Upper lobe of right lung (tissue), 1 donor: ENCODE measurements at places on chromosomes 7 and 10. TPM values are rescaled to one million over a fixed set of nuclear protein-coding genes. Genes with fewer than 3 reads are reported as not detected.

- no peak for DNase-seq
Measured at GRCh38 chr7:115271332-115272235, 349.7 kb downstream of the MDFIC start.

WNT16 gene
- total RNA-seq, result not detected

DNA sequence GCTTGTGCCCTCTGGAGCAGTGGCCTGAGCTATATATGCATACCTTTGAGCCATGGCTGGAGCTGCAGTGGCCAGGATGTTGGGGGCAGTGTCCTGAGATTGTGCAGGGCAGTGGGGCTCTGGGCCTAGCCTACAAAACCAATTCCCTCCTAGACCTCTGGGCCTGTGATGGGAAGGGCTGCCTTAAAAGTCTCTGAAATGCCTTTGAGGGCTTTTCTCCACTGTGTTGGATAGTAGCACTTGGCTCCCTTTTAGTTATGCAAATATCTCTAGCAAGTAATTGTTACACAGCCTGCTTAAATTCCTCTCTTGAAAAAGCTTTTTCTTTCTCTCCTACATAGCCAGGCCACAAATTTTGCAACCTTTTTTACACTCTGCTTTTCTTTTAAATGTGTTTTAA is 426.4 kb downstream of the ACTR3B start:
- no peak for DNase-seq

DNA sequence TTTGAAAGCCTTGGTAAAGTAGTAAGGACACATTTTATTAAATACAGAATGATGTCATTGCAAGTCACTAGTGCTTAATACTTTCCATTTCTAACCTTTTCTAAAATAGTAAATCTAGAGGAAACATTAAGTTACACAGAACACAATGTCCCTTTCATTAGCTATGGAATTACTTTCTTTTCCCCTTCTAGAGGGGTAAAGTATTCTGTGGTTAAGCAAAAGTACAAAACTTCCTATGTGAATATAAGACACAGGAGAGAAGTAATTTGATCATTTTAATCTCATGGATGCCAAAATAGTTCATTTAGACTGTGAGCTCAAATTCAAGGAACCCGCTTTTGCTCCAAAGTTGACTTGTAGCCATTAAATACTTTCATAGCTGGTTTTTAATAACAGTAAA is 49.8 kb downstream of the SEMA3E start:
- no peak for DNase-seq

DNA sequence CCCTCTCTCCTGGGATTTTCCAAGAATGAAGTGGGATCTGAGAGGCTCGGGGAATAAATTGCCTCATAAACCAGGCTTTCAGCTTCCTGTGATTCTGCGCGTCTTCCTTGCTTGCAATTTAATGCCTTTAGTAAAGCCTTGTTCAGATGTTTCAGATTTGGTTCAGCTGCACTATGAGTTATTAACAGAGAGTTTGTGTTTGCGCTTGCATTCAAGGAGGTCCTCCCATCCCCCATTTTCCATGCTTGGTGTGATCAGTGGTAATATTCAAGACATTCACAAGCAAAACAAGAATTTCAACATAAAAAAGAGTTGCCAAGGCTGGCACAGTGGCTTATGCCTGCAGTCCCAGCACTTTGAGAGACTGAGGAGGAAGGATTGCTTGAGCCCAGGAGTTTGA is 1068.9 kb downstream of the TYW1 start:
- no peak for DNase-seq

GRCh38 chr10:30751678-30752331 is 122.3 kb upstream of the LYZL2 start:
- DNase-seq, result peak; percentile 82

- DNase-seq, result no peak
Measured at GRCh38 chr10:49661140-49661856, 18.2 kb upstream of the C10orf53 start.

DNA sequence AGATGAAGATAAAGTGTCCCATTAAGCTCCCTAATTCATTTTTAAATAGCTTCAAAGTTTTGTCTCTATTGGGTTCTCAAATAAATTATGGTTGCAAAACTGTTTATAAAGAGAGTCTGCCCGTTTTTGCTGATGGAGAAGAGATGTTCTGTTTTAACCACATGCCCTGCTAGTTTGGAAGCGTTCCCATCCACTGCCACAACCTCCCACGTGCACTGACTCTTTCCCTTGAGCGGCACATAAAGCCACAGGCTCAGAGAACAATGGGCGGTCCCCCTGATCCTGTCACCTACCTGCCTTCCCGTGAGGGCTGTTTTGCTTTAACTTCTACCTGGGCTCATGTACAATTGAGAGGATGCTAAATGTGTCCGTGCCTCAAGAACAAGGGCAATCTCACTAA is 65.5 kb downstream of the CPVL start:
- DNase-seq, result no peak

GRCh38 chr10:45442662-45443061 is 68.6 kb downstream of the ALOX5 start:
- peak; percentile 60 for DNase-seq

- DNase-seq, result no peak
Measured at GRCh38 chr10:70500368-70500767, 21.8 kb downstream of the PALD1 start.

GPR158 gene
- not detected for total RNA-seq

CCDC146 gene
- 4.3 TPM for total RNA-seq

COL26A1 gene
- 0.58 TPM for total RNA-seq

DNA sequence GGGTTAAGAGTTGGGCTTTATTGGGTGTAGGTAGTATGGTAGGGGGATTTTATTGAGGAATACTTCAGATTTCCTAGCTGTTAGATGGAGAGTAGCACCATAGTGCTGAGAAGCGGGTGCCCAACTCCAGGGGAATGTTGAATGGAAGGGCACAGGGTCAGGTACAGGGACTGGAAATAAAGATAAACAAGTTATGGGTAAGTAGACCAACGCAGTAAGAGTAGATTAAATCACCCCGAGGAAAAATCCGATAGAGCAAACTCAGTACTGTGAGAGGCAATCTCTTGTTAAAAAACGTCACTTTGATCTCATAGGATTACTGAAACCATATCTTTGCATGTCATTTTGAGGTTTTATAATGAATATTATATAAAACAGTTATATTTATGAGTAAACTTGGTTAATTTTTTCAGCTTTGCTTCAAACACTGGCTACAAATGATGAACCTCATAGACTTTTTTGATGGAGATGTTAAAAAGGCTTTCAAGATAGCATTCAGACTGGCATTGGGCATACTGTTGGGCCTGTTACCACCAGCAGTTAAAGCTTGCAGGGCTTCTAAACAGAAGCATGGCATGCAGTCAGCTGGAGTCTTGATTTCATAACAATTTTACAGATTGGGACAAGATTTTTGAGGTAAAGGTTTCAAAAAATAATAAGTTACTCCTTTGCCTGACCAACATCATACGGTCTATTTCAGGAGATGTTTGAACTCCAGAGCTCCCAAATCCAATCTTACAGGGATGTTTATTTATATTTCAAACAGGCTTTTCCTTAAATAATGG is 7.1 kb downstream of the AHR start:
- no peak for DNase-seq

DNA sequence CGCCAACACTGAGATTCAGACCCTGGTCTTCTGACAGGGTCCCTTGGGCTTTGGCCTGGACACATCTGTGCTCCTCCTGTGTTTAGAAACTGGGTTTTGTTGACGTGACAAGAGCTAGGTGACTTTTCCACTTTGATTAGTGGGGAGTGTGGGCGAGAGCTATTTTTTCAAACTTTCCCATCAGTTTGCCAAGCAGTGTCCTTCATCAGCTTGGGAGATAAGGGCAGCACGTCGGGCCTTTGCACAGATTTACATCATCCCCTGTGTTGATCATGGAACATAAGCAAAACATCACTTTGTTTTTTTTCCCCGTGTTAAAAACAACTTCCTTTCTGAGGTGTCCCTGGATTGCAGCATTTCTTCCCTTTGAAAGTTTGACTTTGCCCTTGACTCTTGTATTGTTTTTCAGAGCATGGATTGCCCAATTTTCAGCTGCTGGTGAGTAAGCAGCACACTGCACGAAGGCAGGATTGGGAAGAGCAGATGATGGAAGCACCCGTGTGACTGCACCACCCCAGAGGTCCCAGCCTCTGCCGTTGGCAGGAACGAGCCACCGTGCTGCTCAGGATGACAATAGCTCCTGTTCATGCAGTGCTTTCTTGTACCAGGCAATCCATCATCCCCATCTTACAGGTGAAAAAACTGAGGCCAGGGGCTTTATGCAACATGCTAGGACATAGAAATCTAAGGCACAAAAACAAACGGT is 6.4 kb upstream of the IGFBP1 start:
- DNase-seq, result no peak

DNA sequence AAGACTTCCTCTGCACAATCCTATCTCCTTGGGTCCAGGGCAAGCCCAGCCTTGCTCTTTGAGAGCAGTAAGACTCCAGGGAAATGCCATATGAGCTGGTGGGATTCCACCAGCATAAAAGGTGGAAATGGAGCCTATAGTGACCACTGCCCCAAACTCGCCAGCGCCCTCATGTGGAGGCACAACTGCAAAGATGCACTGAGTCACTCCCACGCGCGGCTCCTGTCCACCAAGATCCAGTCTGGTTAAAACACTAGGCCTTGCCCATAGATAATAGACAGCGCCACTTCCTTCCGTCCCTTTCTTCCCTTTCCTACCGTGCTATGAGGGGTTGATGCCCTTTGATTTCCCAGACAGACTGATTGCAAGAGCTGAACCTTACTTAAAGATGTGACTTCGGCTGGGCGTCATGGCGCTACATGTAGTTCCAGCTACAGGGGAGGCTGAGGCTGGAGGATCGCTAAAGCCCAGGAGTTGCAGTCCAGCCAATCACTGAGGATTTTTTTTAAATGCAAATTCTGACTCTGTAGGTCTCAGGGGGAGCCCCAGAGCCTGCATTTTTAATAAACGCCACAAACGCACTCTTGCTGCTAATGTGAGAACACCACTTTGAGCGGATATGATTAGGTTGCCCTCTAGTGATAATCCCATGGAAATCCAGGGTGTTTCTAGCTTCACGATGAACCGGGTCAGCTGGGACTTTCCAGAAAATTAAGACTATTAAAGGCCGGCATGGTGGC is 136.5 kb downstream of the EPC1 start:
- DNase-seq, result no peak

- DNase-seq, result no peak
Measured at GRCh38 chr7:13447637-13448036, 541.8 kb downstream of the ETV1 start.

SLC18A2 gene
- total RNA-seq, result 5.2 TPM

DRGX gene
- total RNA-seq, result not detected

DNA sequence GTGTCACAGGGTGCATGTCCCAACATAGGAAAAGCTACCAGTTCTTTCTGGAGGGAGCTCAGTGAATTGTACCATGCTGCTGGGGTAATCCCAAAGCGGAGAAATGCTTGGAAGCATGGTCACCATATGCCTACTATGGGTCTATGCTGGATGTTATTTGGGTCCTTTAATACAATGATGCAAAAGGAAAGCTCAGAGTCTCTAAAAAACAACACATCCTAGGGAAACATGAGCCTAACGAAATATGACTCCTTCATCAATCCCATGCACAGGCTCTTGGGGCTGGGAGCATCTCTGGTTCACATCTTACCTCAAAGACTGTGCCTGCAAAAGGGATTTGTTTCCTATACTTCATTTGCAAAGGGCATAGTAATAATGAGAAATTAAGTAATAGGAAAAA is 65.2 kb downstream of the CUBN start:
- no peak for DNase-seq

NPC1L1 gene
- total RNA-seq, result 0.17 TPM

DNA sequence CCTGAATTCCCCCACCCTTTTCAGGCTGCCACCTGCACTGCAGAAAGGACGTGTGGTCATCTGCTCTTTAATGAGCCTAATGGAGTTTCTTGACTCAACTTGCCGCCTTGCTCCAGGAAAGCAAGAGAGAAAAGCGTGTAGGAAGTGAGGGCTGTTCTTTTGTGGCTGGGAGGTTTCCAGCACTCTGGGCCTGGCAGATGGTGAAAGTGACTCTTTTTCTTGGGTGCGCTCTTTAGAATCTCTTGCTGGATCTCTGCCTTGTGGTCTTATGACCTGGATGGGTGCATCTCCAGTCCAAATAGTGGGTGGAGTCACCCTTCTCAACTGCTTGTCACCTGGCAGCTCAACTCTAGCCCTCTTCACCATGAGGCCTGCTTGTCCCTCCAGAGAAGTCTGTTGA is 244.0 kb downstream of the SORCS1 start:
- DNase-seq, result no peak

ANLN gene
- 3.3 TPM for total RNA-seq

DNA sequence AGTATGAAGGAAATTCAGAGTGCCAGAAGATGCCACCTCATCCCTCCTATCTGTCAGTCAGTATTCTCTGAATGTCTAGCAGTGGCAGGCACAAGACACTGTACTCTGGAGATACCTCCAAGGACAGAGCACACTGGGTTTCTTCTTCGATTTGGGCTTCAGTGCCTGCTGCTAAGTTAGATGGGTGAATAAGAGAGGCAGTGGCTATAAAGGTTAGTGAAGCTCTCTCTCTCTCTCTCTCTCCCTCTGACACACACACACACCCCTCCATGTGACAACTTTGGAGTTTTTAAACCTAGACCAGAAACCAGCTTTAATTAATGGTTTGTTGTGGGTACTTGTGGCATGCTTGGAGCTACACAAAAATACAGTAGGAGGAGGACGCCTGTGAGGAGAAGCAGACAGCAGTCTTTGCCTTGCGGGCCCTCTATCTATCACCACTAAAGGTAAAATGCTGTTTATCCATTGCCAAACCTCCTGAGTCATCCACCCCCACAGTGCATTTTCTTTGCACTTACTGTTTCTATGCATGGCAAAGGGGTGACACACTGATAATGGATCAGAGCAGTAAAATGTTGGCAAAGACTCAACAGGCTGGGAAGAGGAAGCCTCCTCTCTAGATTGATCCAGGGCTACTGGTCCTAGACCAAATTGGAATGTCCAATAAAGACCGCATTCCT is 102.5 kb downstream of the TRIL start:
- DNase-seq, result no peak

DNA sequence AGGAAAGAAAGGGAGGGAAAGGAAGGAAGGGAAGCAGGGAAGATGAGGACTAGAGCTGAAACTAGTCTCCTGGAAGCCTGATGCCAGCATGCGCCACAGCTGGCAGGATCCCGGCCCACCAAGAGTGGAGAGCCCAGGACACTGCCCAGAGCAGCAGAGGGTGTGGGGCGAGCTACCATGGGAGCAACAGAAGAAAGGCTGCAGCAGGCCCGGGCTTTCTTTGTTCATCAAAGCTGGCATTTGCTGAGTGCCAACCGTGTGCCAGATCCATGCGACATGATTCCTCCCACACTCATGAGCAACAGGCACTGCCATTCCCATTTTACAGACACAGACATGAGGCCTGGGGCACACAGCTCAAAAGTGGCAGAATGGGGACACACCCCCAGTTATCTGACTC is 68.9 kb downstream of the FAM53B start:
- DNase-seq, result no peak

- DNase-seq, result no peak
Measured at GRCh38 chr10:17005621-17006566, 123.7 kb downstream of the CUBN start.

DNA sequence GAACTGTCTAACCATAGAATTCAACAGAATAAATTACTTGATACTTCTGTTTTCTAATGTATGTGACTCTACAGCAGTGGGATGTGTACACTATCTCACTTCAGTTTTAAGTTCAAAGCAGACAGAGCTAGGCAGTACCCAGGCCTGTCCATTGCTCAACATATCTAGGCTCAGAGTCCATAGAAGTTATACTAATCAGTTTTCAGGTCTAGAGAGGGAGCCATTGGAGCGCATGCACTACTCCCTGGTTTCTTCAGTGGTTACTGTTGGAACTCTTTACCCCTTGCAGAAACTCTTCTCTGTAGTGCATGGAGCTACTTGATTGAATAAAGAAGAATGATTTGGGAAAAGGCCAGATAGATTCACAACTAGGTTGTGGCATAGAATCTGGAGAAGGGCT is 4.4 kb downstream of the CD36 start:
- no peak for DNase-seq
